ENCODE measurements at places on chromosomes 12 and 14. TPM values are rescaled to one million over a fixed set of nuclear protein-coding genes. Genes with fewer than 3 reads are reported as not detected.

The PRB2 gene
- not detected for total RNA-seq

The PRICKLE1 gene
- 2.2 TPM for total RNA-seq

DNA sequence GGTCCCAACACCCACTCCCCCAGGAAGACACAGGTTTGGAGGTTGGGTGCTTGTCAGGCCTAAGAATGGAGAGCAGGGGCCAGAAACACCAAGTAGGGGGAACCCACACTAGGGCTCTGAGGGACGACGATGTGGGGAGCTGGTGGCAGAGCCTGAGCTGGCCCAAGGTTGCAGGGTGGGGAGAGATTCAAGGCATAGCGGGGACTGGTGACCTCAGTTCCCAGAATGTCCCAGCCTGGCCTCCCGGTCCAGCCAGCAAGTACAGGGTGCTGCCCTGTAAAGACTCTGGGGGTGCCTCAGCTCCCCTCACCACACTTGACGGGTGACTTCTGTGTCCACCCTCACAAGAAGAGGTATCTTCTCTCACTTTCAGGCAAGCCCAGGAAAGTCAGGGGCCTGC lies 86.7 kb downstream of the ALG10 start:
- DNase-seq: no peak

The FAIM2 gene
- 0.10 TPM for total RNA-seq

The RNASE7 gene
- not detected for total RNA-seq

GRCh38 chr12:101746661-101747060 lies 7.4 kb upstream of the SYCP3 start:
- DNase-seq: no peak

DNA sequence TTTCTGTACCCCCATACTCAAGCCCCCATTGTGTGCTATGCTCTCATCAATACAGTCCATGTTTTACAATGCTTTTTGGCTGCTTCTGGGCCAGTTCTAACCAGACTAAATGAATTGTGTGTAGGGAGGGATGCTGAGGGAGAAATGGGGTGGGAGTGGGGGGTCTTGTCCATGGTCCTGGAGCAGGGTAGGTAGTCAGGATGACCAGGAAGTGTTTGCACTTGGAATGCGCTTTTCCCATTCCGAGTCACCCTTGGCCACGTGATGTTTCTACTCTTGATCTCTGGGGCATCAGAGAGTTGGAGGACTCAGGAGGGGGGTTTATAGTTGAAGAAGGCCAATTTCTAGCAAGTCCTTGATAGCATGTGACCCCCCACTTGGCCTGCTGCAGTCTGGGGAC lies 1.2 kb upstream of the SMIM41 start:
- no peak for DNase-seq

DNA sequence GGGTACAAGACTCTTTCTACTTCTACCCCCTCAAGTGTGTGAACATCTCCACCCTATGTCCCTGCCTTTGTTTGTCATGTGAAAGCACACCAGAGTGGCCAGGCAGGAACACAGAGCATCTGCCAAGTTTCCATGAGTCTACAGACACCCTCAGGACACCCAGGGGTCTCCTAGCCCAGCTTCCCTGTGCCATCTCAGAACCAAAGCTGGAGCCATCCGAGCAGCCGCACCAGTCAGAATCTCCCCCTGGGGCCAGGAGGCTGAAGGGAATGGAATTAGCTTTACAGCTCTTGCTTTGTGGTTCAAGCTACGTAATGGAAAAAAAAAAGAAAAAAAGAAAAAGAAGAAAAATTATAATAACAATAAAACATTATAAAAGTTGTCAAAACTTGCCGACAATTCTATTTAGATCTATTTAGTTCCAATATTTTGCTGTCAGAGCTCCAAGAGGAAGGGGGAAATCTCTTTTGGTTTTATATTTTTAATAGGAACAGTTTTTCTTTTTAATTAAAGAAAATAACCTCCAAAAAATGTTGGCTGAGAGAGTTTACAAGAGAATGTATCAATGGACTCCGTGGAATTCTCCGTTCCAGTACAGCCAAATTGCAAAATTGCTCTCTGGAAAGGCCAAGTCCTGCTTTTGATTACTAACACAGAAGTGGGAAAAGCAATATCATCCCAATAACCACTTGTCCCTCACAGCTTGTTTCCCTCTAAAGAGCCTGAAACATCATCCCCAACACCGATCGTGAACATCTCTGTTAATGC lies 37.1 kb downstream of the TBX5 start:
- DNase-seq: no peak

GRCh38 chr14:24298892-24299254 lies 707 bp downstream of the DHRS1 start:
- DNase-seq: no peak

The PPP1R36 gene
- total RNA-seq: not detected

- no peak for DNase-seq
Observed at GRCh38 chr12:23909551-23909950, 39.9 kb downstream of the SOX5 start.

The CCDC197 gene
- total RNA-seq: not detected

DNA sequence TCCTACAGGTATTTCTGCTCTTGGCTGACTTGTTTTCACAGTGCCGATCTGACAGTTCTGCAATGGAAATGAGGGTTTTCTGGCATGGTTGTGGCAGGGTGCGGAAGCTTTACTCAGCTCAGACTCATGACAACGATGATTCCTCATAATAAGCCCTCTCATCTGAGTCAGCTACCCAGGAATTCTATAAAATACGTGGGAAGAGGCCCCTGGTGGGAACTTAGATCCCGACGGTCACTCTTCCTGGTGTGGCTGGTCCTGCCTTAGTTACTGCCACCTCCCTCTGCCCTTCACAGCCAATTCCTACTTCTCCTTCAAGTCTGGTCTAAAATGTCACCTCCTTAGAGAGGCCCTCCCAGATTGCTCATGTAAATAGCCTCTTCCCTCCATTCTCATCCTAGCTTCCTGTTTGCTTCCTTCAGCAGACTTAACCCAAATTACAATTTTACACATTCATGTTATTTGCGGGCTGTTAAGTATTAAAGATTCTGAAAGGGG lies 104.2 kb upstream of the MAP1LC3B2 start:
- DNase-seq: no peak

DNA sequence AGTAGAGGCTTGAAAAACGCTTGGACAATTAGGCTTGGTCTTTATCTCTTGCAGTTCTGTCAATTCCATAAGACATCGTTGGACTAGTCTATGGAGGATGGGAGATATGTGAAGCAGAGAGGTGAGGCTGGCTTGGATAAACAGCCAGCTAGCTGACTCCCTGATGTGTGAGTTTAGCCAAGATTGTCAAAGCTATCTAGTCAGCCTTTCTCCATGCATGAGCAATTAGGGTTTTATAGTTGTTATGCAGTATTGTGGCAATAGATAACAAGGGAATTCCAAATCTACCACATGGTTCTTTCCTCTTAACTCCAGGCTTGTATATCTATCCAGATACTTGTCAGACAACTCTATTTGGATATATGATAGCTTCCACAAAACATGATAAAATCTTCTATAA lies 153.6 kb upstream of the NRXN3 start:
- DNase-seq: no peak

- DNase-seq: no peak
Observed at GRCh38 chr12:107411792-107412535, 273.6 kb upstream of the PWP1 start.

The A2M gene
- not detected for total RNA-seq

DNA sequence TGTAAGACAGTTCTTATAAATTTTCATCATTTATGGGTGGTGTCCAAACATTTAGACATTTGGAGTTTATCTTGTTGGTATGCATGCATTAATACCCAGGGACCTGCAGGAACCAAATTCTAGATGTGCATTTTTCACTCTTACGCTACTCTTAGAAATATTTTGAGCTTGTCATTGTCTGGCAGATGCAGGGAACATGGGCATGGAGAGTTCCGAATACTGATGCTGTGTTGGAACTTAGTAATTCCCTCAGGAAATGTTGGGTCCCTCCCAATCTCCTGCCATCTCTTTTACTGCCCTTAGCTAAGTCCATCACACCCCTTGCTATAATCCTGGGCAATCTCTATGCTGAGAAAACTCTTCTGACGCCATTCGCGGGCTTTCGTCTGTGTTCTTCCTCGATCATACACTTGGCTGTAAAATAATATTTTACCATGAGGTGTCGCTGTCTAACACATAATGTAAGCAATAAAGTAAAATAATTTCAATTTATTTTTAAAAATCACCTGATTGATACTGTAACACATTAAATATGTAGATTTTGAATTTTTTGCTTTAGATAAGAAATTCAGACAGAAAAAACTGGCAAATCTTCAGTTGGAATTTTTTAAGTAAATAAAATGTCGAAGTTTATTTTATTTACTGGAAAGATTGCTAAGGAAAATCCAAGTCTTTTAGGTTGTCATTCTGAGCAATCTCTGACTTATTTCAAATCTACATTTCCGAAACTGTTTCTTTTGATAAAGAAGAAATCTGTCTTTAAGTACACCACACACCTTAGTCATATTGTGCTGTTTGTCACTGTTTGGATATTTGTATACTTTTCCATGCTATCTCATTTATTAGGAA lies 304.1 kb upstream of the SSTR1 start:
- peak; percentile 42 for DNase-seq

The SYNDIG1L gene
- total RNA-seq: not detected

DNA sequence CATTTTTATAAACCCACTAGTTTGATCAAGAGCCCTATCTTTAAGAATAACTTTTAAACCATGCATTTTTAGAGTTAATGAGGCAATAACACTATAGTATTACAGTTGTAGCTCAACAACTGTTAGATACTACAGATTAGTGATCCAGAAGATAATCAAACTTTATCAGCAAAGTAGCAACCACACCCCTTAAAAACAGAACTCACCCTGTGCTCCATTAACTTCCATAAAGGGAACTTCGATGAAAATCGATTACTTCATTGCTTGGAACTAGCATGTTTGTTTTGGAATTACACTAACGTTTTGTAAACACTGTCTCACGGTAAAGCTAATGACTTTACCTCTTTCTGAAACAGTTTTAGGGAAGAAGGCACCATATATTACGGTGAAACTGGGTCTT lies 1.4 kb downstream of the SGPP1 start:
- no peak for DNase-seq

GRCh38 chr12:105706321-105706972 lies 376.0 kb downstream of the C12orf75 start:
- no peak for DNase-seq

- DNase-seq: no peak
Observed at GRCh38 chr12:94157181-94157580, 8.8 kb downstream of the PLXNC1 start.

- DNase-seq: no peak
Observed at GRCh38 chr14:56794088-56794556, 16.2 kb downstream of the OTX2 start.

- DNase-seq: peak; percentile 16
Observed at GRCh38 chr14:76810953-76811400, 1.7 kb downstream of the ANGEL1 start.

GRCh38 chr14:50545618-50546017 lies 13.2 kb upstream of the MAP4K5 start:
- DNase-seq: no peak

DNA sequence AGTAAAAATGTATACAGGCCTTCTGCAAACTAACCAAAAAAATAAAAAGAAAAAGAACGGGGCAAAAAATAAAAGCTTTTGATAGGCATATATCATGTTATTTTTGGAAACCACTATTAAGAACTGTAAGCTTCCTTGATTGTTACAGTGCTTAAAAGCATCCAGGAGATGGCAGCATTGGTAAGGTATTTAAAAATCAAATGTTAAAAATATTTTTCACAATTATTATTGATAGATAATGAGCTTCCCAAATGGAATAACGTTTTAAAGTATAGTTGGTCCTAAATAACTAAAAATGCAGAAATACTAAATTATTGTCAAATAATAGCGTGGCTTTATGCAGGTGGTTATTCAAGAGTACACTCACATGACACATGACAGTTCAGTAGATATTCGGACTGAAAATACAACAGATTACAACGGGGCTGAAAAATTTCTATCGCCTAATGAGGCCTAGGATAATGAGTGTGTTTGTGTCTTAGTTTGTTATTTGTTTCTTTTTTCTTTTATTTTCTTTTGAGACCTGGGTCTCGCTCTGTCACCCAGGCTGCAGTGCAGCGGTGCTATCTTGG lies 127.2 kb upstream of the ATF7IP start:
- no peak for DNase-seq

The LBHD2 gene
- total RNA-seq: not detected

GRCh38 chr12:89547101-89547500 lies 21.3 kb upstream of the POC1B start:
- DNase-seq: no peak

DNA sequence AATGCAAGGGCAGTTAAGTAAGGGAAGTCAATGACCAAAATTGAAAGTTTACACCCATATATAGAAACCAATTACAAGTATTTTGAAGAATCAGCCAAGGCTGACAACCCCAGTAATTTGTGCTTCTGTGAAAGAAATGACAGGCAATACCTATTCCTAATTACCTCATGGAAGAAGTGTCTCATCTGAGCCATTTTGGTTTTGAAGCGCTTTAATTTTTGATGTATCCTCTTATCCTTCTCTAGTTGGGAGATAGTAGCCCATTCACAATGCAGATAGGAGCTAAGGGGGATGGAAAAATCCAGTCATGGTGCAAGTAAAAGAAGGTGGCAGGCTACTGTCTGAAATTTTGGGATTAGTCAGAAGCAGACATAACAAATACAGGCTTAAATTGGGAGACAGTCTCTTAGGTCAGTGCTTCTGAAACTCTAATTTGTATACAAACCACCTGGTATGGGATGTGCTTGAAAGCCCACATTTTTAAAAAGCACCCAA lies 30.4 kb upstream of the SUPT16H start:
- DNase-seq: no peak

The KRT71 gene
- not detected for total RNA-seq

The INSM2 gene
- total RNA-seq: not detected
